Activated CD8-positive, alpha-beta memory T cell treated with anti-CD3 and anti-CD28 coated beads for 1 hour (primary cell): ENCODE measurements at places on chromosomes 1 and 21.

- no peak for DNase-seq
These were observed 245.9 kb upstream of the PLD5 start for GRCh38 chr1:242770366-242770765.

GRCh38 chr1:29974316-29974724, 738.0 kb downstream of the PTPRU start:
- no peak for DNase-seq

- DNase-seq, result no peak
These were observed 58.9 kb downstream of the LRRC40 start for GRCh38 chr1:70146488-70146887.

GRCh38 chr1:85333186-85333585, 56.8 kb upstream of the BCL10 start:
- DNase-seq, result no peak

GRCh38 chr1:29973406-29973805, 737.1 kb downstream of the PTPRU start:
- DNase-seq, result no peak

GRCh38 chr1:17533201-17533600, 6.3 kb upstream of the ARHGEF10L start:
- no peak for DNase-seq

- DNase-seq, result no peak
These were observed 28.4 kb upstream of the ETV3 start for GRCh38 chr1:157166590-157166989.

DNA sequence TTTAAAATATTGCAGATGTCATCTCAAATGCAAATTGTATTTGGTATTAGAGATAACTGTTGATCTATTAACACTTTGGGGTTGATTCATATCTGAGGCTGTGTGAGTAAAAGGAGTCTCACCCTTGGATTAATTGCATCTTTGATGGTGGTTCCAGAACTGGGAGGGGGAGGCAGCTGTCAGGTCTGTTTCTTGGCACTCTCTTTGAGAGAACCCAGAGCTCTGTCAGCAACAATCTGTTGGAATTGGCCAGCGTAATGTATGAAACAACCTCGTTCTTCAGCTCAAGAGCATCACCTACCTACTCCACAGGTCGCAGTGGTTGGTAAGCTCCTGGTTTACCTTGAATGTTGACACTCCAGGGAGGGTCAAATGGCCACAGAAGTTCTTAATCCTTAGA, 424.1 kb downstream of the CAMTA1 start:
- DNase-seq, result no peak

GRCh38 chr1:108046026-108046425, 81.0 kb upstream of the VAV3 start:
- DNase-seq, result no peak
